HepG2 (cell line): ENCODE measurements at places on chromosomes 13 and 19. TPM values are rescaled to one million over a fixed set of nuclear protein-coding genes. Genes with fewer than 3 reads are reported as not detected.

DNA sequence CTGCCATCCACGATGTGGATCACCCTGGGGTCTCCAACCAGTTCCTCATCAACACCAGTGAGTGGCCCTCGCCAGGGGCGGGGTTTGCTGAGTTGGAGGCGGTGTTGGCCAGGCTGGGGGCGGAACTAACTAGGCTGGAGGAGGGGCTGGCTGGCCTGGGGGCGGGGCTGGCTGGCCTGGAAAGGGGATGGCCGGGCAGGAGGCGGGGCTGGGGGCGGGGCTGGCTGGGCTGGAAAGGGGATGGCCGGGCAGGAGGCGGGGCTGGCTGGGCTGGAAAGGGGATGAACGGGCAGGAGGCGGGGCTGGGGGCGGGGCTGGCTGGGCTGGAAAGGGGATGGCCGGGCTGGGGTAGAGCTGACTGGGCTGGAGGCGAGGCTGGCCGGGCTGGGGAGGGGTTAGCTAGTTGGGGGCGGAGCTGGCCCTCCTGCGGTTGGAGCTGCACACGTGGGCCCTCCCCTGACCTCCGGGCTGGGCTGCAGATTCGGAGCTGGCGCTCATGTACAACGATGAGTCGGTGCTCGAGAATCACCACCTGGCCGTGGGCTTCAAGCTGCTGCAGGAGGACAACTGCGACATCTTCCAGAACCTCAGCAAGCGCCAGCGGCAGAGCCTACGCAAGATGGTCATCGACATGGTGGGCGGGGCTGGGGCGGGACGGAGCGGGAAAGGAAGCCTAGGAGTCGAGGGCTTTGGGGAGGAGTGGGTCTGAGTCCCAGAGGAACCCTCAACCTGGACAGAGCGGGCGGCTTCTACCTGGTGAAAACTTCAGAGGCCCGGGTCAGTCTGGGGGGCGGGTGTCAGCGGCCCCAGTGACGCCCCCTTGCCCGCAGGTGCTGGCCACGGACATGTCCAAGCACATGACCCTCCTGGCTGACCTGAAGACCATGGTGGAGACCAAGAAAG is 41.0 kb downstream of the PDE4A start:
- DNase-seq = peak; percentile 12

DNA sequence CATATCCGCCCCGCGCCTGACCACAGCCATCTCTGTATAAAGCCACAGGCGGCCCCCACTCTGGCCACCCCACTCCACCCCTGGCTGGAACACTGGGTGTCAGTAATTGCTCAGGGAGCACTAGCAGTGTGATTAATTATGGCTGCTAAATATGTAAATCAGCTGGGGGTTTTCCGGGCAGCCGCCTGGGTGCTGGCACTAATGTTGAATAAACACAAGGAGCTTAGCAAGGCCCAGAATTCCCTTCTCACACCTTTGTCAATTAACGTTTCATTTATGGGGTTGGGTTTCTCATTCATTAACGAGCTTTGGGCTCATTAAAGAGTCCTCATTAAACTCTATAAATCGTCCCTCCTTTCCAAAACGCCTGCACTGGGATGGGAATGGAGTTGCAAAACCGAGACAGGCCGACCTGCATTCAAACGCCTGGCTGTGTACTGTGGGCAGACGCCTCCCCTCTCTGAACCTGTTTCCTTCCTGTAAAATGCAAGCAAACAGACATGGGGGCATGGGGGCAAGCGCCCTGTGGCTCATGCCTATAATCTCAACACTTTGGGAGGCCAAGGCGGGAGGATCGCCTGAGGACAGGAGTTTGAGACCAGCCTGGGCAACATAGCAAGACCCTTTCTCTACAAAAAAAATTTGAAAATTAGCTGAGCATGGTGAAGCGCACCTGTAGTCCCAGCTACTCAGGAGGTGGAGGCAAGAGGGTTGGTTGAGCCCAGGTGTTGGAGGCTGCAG is 17.7 kb upstream of the OLFM2 start:
- no peak for DNase-seq

DNA sequence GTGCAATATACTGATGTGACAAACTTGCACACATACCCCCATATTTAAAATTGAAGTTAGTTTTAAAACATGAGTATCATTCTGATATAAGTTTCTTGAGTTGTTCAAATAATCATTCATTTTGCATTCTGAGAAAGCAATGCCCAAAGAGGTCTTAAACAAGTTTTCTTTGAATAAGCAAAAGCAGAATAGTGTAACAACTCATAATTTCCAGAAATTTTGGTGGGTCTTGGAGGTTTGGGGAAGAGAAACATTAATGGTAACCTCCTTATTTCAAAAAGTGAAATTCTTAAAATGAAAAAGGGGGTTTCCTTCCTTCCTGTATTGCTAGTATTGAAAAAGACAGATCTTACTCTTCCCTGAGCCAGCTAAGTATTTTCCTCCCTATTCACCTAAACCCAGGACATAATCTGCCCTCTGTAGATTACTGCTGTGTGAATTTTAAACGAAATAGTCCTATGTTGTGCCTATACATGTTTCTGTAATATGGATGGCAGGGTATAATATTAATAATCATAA is 30.4 kb downstream of the SLC25A15 start:
- DNase-seq = no peak

DNA sequence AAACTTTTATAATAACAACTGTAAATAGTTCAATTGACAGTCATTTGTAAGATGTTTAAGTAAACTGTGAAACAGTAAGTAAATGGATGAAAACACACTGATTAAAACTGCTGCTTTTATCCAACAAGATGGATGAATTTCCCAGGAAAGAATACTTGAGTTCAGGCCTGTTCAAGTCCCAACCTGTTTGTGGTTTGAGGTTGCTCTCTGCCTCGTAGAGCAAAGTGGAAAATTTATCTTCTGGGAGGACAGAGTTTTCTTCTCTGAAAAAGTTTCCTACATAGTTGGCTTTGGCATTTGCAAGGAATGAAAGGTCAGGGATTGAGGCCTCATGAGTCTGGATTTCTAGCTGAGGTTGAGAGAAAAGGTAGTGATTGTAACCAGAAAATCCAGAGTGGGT is 15.2 kb upstream of the ZNF543 start:
- no peak for DNase-seq

DNA sequence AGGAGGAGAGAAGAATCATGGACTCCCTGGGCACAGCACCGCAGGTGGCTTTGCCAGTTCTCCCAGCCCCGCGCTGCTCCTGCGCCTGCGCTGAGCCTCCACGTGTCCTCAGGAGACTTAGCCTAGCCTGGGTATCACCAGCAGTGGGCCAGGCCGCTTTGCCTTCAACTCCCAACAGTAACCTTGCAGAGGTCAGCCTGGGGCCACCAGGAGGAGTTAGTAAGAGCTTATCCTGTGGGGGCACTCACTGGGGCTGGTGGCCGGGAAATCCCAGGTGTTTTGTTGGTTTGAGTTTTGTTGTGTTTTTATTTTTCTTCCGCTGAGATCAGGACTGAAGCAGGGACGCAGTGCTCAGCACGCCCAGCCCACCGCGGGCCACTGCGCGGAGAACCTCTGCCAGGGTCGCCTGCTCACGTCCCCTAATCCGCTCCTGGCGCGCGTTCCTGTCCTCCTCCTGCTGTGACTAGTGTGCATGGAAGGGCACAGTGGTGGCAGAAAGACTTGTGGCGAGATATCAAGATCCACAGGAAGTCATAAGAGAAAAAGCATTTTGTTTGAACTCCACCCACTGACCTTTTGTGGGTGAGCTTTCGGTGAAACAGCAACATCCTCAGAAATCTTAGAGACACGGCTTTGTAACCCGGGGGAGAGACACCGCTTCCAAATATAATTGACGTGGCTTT is 207.4 kb upstream of the RFC3 start:
- DNase-seq = peak; percentile 95

- no peak for DNase-seq
Measured at GRCh38 chr19:2926341-2927031, 18.3 kb downstream of the ZNF77 start.

DNA sequence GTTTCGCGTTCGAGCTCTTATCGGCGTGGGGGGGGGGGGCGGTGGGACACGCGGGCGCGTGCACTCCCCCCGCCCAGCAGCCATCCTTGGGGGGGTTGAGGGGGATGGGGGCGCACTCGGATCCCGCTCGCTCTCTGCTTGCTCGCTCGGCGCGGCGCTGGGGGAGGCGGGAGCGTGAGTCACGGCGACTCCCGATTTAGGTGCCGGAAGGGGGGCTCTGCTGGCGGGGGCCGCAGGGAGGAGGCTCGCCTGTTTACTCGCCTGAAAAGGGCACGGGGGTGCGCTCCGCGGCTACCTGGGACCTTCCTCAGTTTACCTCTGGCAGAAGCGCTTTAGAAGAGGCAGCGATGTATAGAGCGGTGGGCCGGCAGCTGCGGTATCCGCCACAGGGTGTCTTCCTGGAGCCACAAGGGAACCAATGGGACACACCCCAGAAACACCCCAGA is 1.1 kb upstream of the PDE4A start:
- no peak for DNase-seq

GRCh38 chr13:20157151-20157796 is 3.6 kb downstream of the GJA3 start:
- no peak for DNase-seq

- no peak for DNase-seq
Measured at GRCh38 chr13:21853779-21854178, 182.9 kb downstream of the FGF9 start.

DNA sequence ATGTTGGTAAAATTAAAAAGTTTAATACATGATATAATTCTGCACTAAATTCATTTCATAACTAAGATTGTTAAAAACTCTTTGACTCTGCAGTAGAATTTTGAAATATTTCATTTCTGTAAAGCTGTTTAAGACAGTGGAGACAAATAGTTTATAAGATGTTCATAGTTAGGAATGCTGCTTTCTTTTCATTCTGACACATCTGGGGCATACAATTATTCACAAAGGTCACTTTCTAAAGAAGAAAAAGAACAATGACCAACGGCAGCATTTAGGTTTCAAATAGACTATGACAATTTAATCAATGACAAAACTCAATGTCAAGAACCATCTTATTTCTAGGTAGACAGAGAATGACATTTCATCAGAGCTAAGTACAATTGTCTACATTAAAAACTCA is 1422.1 kb downstream of the PCDH9 start:
- DNase-seq = no peak

DNA sequence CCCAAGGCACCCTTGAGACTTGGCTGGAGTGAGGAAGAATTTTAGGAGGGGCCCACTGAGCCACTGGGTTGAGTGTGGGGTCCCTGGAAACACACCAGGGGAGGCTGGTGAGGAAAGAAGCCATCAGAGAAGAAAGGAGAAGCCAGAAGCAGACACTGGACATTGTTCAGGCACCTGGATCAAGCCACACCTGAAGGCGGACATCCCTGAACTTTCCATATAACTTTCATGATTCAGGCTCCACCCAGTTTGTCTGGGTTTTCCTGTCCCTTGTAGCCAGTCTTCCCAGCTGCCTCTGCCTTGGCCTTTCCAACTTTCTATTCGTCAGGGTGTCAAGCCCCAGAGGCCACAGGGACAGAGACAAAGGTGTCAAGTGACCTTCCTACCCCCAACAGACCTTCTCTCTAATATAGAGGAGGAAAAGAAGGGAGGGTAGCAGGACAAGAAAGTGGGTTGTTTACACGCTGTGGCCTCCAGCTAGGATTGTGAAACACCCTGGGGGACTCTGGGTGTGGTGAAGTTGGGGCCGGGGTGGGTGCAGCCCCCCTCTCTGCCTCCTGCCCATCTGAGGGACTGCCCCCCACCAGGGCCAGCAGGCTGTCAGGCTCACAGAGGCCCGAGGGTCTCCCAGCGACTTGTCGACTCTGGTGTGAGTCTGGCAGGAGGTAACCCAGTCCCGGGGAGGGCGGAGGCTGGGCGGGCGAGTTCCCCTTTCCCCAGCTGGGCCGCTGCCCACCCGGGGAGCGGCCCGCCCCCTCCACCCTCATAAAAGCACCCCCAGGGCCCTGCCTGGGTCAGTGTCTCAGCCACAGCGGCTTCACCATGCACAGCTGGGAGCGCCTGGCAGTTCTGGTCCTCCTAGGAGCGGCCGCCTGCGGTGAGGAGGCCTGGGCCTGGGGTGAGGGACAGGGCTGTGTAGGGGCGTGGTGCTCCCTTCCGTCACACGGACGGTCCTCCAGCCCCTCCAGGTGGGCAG is at the start of gene CFD:
Gene CFD, plus strand, starts transcription at position 797 of the 976 bp plus-strand sequence. Its CDS starts 26 bp downstream, at position 823.
- no peak for DNase-seq

- no peak for DNase-seq
Measured at GRCh38 chr13:23866420-23867026, 22.7 kb downstream of the MIPEP start.

DNA sequence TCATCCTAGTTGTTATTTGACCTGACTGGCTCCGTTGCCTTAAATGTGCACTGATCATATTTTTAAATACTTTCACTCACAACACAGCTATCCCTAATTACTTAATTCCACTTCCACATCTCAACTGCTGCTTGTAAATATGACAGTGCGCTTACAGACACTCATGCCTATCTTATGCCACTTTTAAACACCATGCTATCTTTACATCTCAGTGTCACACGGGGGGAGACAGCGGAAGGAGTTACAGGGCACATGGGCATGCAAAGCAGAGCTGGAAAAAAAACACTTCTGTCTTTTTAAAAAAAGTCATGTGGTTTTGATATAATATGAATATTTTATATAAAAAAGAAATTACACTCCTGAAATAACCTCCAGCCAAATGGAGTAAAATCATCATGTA is 44.1 kb downstream of the SMAD9 start:
- DNase-seq = no peak

DNA sequence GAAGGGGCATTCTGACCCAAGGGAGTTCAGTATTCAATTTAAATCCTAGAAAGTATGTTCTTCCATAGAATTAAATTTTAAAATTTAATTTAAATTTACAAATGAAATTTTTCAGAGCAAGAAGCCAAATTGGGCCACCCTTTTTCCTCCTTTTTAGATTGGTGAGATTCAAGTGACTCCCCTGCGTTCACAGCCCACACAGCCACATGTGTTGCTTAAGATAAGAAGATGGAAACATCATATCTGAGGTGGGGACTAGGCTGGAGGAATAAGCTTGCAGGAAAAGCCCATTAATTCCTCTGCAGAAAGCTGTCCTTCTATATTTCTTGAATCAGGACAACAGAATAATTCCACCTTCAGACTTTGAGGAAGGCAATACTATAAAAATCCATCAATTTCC is 392.7 kb upstream of the ZNF507 start:
- DNase-seq = no peak

DNA sequence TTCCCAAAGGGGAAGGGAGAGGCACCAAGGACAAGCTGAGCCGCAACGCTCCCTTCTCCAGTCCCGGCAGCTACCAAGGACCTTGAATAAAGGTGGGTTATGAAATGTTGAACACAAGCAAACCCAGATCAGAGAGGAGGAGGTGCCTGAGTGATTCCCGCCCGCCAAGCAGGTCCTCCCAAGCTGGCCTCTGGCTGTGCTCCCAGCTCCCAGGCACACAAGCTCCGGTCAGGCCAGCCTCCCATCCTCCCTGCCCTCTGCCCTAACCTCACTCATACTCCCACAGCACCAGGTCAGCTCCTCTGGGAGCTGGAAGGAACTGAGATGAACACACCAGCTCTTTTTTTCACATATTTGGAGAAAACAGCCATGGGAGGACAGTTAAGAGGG is 3.7 kb downstream of the NAPA start:
- DNase-seq = no peak

GRCh38 chr13:40875044-40875443 is 85.6 kb downstream of the SLC25A15 start:
- no peak for DNase-seq

The ZNF28 gene
- 5.0 and 5.9 TPM in 2 replicates for polyA plus RNA-seq

The DIRAS1 gene
- polyA plus RNA-seq = 1.8 and 2.9 TPM in 2 replicates

The TNFAIP8L1 gene
- polyA plus RNA-seq = 13.4 and 14.2 TPM in 2 replicates

The GRK1 gene
- 0.03 and 0.12 TPM in 2 replicates for polyA plus RNA-seq

The RASIP1 gene
- 0.58 and 1.1 TPM in 2 replicates for polyA plus RNA-seq

The SERPINE3 gene
- polyA plus RNA-seq = not detected in 2 replicates
